ENCODE measurements at places on chromosomes 5 and 9.

DNA sequence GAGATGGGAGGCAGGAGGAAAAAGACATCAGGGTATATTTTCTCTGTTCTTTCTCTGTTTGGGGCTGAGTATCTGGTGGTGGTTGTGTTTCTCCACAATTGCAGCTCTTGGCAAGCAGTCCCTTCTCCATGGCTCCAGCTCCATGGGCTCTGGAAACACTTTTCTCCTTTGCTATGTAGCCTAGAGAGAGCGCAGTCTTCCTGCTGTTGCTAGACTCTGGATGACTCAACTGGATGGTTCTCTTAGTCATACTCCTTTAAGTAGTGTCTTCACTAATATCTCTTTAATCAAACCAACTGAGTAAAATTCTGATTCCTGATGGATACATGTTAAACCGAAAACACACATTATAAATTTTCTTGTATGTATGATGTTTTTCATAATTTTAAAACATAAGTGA, 3.3 kb upstream of the PLGRKT start:
- DNase-seq: peak; percentile 88

- no peak for DNase-seq
Observed at GRCh38 chr5:1093361-1093760, 18.5 kb downstream of the SLC12A7 start.

DNA sequence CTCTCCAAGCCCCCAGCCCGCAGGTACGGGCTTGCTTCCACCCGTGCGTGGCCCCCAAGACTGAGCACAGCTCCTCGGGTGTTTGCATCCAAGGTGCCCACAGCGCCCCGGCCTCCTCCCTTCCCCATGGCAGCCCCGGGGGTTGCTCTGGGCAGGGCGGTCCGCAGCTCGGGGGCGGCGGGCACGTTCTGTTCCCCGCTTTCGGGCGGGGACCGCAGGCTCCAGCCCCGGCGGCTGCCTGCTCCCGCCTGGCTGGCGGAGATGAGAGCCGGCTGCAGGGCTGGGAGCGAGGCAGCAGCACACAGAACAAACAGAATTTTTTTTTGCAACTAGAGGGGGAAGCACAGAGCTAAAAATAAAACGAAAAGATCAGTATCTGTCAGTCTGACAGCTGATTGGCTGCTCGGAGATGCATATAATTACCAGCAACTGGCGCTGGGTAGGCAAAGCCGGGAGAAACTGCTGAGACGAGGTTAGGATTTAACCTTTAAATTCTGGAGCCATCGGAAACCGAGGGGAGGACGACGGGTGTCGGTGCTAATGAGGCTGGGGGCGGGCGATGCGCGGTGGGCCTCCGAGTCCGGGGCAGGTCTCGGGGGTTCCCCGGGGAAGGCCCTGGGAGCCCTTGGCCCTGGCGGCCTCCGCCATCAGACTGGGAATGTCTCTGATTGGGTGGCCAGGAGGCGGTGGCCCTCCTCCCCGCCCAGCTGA, 142.7 kb upstream of the IER5L start:
- DNase-seq: peak; percentile 72

- no peak for DNase-seq
Observed at GRCh38 chr5:136197462-136198142, 4.6 kb upstream of the SMIM32 start.

DNA sequence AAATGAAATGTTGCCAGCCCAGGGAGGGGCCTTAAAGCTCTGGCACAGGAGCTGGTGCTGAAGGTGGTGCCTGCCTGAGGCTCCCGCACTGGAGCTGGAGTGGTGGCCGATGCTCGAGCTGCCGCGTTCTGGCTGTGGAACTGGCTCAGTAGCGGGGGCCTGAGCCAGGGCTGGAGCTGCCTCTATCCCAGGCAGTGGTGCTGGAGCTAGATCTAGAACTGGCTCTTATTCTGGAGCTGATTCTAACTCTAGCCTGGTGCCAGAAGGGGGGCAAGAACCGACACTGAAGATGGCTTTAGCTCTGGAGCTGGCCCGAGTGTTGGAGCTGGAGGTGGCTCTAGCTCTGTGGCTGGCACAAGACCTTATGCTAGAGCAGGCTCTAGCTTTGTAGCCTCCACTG, 19.2 kb downstream of the OBP2B start:
- DNase-seq: no peak

- DNase-seq: no peak
Observed at GRCh38 chr5:1298723-1299510, 4.0 kb upstream of the TERT start.

GRCh38 chr9:93451849-93452709, 594 bp downstream of the FAM120A start:
- peak; percentile 58 for DNase-seq

DNA sequence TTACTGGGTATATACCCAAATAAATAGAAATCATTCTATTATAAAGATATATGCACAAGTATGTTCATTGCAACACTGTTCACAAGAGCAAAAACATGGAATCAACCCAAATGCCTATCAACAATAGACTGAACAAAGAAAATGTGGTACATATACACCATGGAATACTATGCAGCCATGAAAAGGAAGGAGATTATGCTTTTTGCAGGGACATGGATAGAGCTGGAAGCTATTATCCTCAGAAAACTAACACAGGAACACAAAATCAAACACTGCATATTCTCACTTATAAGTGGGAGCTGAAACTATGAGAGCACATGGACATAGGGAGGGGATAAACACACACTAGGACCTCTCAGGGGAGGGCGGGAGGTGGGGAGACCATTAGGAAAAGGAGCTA, 298.4 kb upstream of the CDH9 start:
- DNase-seq: no peak

GRCh38 chr9:105359892-105360291, 87.9 kb upstream of the FSD1L start:
- DNase-seq: peak; percentile 59

DNA sequence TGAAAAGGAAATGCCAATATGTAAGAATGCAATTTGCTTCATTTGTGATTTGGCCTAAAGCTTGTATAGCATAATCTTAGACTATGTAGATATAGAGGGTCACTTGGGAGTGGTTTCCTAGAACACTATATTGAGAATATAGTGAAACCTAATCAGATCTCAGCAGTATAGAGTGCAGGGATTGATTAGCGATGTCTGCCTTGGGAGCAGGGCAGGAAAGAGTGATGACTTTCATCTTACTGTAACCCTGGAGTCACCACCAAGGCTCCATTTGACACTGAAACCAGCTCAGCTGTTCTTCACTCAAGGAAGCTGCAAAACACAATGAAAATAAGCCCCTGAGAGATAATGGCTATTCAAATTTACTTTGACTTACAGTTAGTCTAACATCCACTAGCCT, 26.2 kb upstream of the ARRDC3 start:
- no peak for DNase-seq

- DNase-seq: peak; percentile 52
Observed at GRCh38 chr5:65776441-65777141, 54.6 kb downstream of the NLN start.

DNA sequence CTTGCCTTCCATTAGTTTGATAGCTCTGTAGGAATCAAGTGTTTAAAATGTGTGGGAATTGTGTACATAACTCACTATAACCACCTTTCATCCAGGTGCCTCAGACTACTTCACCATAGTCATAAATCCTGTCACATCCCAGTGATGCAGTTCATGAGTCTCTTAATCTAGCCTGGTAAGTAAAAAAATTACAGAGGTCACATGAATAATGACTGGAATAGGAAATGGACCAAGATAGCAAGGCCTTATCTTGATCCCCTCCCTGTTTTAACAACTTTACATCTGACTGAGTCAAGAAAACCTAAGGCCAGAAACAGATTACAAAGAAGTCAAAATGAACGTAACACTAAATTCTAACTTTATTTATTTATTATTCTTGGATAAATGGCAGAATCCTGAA, 1.5 kb upstream of the RNF145 start:
- no peak for DNase-seq

DNA sequence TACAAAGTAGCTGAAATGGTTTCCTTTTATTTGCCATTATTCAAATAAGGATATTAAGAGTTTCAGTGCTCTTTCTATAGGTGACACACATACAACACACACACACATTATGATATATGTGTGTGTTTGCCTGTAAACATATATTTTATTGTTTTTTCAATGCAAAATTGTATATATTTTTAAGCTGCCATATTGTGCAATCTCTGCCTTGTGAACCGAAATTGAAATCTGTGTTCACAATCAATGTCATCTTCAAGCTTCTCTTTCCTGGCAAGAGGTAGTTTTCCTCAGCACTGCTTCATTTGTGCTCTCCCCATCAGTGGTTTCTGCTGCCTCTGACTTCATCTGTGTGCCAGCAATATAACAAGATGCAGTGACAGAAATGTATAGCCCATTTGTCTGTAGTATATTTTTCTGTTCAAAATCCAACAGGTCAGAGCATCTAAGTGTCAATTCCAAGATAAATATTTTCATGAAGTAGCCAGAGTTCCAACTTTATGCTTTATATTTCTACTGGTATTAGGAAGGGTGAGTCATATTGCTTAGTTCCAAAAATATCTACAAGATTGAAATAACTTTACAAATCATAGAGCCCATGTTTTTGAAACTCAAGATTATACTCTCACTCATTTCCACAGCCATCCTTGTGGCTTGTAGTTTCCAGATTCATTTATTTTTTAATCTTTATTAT, 1704.8 kb upstream of the CDH9 start:
- no peak for DNase-seq

GRCh38 chr9:136316271-136316751, 11.0 kb upstream of the GPSM1 start:
- DNase-seq: no peak

DNA sequence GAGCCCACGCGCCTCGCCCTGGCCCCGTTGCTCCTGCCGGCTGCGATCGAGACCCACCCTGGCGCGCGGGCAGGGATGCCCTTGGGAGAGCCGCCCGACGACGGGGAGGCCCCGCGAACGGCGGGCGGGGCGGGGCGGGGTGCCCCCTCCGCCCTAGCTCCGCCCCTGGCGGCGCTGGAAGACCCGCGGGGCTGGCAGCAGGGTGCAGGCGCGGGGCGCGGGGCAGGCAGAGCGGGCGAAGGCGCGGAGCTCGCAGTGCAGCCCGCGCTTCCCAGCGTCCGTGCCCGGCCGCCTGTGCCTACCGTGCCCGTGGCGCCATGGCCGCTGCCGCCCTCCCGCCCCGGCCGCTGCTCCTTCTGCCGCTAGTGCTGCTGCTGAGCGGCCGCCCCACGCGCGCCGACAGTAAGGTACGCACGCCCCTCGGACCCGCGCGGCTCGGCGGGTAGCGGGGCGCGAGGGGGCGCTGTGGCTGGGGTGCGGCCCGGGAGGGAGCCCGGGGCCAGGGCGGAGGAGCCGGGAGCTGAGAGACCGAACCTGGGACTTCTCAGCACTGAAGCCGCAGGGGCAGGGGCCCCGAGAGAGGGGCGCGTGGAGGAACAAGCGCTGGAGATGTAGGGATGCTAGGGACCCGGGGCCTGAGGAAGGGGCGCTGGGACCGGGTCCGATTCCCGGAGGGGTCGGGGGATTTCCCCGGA, at the start of gene OLFML2A:
Gene OLFML2A, plus strand, starts transcription at position 180 of the 695 bp plus-strand sequence. Its CDS starts 138 bp downstream, at position 318.
- peak; percentile 45 for DNase-seq

GRCh38 chr5:81525690-81526089, 131.8 kb upstream of the ACOT12 start:
- peak; percentile 49 for DNase-seq

- DNase-seq: no peak
Observed at GRCh38 chr9:93017621-93018020, 40.9 kb upstream of the SUSD3 start.

DNA sequence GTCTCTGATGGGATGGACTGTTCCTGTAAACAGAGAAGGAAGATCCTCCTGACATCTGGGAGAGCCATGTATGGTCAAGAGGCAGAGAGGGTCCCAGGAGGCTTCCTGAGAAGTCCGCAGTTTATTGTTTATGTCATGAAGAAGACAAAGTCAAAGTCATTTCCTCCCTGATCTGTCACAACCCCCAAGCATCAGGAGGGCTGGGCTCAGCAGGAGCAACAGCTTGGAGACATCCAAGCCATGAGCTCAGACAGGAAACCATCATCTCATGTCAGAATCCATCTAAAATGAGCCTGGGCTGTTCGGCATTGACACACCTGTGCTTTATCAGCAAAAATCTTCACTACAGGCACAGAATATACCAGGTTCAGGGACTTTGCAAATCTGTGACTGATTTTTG, 325.0 kb upstream of the MSX2 start:
- DNase-seq: no peak

- peak; percentile 61 for DNase-seq
Observed at GRCh38 chr5:125559296-125559695, 812.9 kb upstream of the ZNF608 start.

- DNase-seq: peak; percentile 34
Observed at GRCh38 chr5:120297616-120298015, 166.5 kb upstream of the PRR16 start.

DNA sequence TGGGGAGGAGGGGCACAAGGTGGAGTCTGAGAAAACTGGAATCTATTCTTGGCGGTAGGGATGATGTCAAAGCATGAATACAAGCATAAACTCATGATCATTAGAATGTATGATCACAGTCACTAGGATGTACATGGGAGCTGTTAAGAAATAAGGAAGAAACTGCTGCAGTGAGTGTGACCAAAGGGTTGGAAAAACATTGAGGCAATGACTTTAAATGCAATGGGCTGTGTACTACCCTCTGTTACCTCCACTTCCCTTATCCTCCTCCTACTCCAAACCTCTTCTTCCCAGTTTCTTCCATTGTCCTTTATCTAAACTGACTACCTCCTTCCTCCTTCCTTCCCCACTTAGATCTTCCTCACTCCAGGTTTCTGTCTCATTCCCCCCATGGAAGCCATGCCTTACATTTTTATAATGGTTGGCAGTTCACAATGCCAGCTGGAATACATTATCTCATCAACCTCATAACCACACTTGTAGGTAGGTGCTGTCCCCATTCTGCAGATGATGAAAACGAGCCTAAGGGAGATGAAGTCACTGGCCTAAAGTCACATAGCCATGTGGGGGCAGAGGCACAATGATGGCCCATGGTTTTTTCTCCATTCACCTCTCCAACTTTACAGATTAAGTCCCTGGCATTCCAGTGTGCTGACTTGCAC, 21.9 kb upstream of the TNFSF15 start:
- no peak for DNase-seq

GRCh38 chr5:73296772-73297171, 123.8 kb downstream of the TMEM174 start:
- DNase-seq: peak; percentile 80

- DNase-seq: no peak
Observed at GRCh38 chr5:1101961-1102713, 9.7 kb downstream of the SLC12A7 start.

DNA sequence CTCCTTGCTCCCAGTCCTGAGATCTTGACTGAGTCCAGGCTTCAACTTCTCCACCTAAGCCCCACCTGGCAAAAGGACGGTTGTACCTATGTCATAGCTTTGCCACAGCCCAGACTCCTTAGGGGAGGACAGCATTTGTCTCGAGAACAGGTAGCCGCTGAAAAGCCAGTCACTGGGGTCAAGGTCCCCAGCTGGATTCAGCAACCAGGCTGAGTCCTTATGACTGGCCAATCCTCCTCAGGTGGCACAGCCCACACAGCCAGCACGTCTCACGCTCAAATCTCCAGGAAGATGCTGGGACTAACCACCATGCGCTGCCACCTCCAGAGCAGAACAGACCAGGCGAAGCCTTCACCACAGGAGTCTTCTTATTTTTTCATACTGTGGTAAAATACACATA, 27.9 kb upstream of the SMU1 start:
- DNase-seq: no peak
